ENCODE measurements at places on chromosomes 4 and X.

- DNase-seq = no peak
Measured at GRCh38 chr4:22556495-22556894, 40.6 kb upstream of the ADGRA3 start.

- no peak for DNase-seq
Measured at GRCh38 chr4:177860171-177860570, 417.9 kb upstream of the AGA start.

DNA sequence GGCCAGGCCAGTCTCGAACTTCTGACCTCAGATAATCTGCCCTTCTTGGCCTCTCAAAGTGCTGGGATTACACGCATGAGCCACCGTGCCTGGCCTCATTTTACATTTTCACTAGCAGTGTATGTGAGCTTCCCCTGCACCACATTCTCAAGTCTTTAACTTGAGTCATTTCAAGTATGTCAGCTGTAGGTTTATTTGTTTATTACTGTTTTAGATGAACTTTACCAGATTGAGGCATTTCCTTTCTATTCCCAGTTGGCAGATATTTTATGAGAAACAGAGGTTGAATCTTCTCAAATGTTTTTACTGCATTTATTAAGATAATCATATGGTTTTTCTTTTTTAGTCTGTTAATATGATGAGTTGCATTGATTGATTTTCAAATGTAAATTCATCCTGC is 114.6 kb upstream of the SH3RF1 start:
- DNase-seq = no peak

GRCh38 chr4:11021333-11021732 is 336.8 kb upstream of the CLNK start:
- DNase-seq = no peak

DNA sequence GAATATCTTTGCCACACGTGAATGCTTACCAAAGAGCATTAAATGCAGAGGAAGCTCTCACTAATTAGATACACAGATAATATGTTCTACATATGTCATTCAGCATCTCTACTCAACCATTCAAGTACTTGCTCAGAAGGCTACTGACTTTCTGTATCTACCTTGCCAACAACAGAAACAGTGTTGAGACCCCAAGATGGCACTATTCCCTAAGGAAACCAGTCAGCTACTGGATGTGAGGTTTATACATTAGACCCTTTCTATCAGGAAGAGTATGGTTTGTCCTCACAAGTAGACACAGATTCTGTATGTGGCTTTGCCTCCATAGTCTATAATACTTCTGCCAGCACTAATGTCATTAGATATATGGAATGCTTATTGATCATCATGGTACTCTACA is 443.9 kb upstream of the INTU start:
- DNase-seq = no peak

DNA sequence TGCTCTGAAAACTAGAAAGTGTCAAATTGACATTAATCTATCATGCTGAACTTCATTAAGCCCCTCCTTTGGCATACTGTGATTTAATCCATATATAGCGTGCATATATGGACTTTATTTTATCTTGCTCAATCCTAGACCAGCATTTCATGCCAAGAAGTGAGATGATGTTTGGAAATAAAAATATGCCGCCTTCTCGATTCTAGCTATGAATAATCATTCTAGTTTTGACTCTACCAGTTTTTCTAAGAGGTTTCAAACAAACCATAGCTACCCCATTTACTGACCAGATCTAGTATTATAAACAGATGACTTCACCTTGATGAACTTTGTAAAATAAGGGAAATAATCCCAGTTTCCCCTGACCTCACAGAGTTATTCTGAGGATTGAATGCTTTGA is 95.0 kb downstream of the ARX start:
- no peak for DNase-seq

GRCh38 chr4:41205854-41206460 is 8.4 kb downstream of the APBB2 start:
- no peak for DNase-seq

DNA sequence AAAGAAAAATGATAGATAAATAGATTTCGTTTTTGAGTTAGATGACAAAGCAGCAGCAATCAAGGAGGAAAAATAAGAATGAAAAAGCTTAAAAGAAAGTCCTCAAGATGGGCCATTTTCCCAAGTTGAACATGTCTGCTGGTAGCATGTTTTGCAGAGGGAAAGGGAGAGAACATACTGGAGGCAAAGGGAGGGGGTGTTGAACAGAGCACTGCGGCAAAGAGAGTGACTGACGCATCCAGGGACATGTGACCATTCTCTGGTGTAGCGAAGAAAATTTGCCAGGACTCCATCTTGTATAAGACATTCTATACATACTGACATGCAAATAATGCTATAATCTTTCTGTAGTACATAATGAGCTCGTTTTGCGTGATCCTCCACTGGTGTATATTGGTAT is 1.2 kb downstream of the LINC00632 start:
- no peak for DNase-seq

GRCh38 chr4:16488084-16488483 is 261.8 kb upstream of the TAPT1 start:
- DNase-seq = no peak

GRCh38 chr4:21753084-21753760 is 195.3 kb downstream of the KCNIP4 start:
- DNase-seq = no peak

- DNase-seq = no peak
Measured at GRCh38 chrX:7168371-7168770, 20.4 kb upstream of the PUDP start.

GRCh38 chrX:19361701-19362100 is 18.0 kb downstream of the PDHA1 start:
- no peak for DNase-seq

DNA sequence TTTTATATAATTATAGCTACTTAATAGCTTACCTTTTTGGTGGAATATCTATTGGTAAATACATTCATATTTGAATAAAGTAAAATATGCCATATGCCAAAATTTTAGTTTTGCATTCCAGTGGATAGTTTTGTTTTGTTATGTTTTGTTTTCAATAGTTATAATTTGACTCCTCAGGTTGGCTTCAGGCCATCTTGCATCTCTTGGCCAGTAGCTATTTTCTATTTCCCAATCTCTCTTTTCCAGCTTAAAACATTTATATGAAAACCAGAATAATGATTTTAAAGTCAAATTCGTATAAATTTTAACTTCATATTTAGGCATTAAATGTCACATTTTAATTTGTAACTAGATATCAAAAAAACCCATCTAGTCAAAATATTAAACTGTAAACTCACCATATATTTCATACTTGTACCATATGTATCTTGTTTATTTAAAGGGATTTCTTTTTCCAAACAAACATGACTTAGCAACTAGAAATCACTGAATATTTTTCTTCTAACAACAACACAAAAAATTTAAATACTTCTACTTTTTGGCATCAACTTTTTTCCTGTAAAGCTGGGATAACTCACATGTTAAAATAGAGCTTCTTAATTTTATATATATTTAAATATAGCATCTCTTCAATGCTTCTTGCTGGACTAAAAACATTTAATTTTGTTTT is 1209.6 kb downstream of the PCDH7 start:
- DNase-seq = no peak

GRCh38 chrX:151973060-151973661 is 1.3 kb downstream of the GABRE start:
- DNase-seq = no peak

DNA sequence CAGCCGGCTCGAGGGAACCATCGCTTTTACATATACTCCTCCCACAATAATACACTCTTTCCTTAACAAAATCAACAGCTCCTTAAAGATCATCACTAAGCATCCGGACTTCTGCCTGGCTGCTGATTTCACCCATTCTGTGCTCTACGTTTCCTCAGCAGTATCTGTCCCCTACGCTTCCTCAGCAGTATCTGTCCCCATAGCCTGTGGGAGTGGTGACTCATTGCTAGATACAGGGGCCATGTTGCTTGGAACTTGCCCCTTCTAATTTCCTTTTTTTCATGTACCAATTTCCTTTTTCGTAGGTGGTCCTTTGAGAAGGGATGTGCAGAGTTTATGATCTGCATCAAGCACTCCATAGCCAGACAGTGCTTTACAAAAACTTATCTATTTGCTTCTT is 18.6 kb downstream of the MAP3K15 start:
- DNase-seq = no peak

- no peak for DNase-seq
Measured at GRCh38 chr4:38837334-38837733, 19.3 kb downstream of the TLR6 start.

DNA sequence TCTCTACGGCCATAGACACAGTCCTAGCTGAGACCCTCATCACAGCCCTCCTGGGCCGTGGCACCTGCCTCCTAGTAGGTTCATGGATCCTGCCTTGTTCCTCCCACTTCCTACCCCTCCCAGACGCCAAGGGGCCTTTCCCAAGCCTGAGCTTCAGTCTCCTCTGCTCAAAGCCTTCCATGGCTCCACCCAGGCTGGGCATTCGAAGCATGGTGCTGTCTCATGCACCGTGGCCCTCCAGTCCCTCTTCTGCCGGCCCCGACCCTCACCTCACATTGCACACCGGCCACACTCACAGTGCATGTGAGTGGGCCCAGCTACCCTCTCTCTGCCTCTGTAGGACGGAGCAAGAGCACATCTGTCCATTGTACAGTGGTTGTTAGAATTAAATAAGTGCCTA is 21.7 kb upstream of the KIAA0232 start:
- DNase-seq = no peak

GRCh38 chr4:99430106-99430505 is 5.0 kb downstream of the ADH7 start:
- DNase-seq = no peak

- DNase-seq = no peak
Measured at GRCh38 chr4:150533673-150534072, 48.3 kb upstream of the MAB21L2 start.

DNA sequence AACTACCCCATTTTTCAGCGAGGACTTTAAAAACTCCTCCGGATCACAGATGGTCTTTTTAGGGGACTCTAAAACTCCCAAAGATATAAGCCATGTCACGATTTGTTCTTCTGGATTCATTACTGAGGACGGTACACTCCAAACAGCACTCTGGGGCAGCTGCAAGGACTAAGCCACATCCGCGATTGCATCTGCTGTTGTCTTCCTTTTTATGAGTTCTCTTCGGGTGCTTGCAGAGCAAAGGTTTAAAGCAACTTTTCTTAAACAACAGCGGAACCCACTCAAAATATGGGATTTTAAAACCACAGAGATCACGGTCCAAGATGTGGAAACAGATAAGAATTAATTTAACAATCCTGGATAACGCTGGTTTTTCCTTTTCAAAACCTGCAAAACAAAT is at the start of gene ARHGEF6:
TSS of gene ARHGEF6 (minus strand) at position 170 of the 400 bp plus-strand sequence. CDS start at position 120, 50 bp downstream.
- no peak for DNase-seq

DNA sequence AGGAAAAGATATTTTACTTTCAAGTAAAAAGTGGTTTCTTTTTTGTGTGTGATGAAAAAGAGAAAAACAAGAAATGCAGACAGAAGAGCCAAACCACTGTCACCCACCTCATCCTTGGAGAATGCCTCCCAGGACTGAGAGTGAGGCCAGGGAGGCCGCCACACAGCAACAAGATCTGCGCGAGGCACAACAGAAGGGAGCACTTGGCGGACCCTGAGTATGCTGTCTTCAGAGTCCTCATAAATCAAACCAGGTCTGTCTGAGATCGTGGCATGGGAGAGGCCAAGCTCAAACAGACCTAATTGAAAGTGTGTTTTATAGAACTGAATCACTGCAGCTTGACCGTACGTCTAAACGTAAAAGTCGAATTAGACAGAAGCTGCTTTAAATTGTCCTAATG is 134.3 kb upstream of the VCX2 start:
- no peak for DNase-seq

DNA sequence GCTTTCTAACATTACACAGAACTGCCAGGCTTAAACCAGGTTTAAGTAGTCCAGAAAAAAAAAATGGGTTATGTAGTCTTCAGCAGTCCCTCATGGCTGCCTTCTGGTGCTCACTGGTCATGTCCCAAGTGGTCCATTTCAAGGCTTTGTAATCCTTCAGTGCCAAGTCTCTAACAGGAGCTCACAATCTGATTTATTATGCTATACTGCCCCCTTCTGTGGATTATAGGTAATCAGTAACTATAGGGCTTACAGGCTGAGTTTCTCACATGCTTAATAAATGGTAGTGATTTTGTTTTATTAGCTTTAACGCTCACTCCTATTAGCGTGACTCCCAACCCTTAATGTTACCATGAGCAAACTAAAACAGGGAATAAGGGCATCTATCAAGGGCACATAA is 92.5 kb upstream of the EDA2R start:
- DNase-seq = no peak

DNA sequence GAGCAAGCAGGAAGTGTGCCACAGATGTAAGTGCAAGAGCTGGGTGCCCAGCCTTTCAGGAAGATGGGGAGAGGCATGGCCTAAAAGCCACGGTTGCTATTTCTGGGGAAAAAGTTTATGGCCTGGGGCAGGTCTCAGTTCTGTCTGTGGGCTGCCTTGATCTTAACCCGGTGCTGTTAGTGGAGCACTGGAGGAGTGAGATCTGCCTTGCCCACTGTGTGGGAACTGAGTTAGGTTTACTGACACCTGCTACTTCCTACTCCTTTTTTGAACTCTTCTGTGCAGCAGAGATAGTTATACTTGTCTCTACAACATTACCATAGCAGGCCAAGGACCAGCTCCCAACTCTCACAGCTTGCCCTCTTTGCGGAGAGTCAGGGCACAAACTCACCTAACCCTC is 76.5 kb downstream of the ITM2A start:
- no peak for DNase-seq

DNA sequence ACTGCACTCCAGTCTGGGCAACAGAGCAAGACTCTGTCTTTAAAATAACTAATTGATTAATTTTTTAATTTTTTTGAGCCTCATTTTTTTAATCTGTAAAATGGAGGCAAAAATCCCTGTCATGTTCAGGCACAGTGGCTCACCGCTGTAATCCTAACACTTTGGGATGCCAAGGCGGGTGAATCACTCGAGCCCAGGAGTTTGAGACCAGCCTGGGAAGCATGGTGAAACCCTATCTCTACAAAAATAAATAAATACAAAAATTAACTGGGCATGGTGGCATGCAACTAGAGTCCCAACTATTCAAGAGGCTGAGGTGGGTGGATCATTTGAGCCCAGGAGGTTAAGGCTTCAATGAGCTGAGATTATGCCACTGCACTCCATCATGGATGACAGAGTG is 15.4 kb downstream of the AMTN start:
- no peak for DNase-seq

DNA sequence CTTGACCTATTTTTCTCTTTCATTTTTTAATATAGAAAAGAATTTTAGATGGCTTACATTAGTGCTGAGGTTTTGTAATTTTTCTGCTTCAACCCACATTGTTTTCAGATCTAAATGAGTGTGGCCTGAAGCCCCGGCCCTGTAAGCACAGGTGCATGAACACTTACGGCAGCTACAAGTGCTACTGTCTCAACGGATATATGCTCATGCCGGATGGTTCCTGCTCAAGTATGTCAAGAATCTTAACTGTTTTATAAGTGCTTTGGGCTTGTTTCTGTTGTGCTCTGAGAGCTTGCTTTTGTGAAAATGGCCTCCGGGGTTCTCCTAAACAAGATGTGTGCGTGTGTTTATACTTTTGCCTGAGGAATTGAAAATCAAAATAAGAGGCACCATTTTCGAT is 41.6 kb downstream of the NPNT start:
- no peak for DNase-seq

DNA sequence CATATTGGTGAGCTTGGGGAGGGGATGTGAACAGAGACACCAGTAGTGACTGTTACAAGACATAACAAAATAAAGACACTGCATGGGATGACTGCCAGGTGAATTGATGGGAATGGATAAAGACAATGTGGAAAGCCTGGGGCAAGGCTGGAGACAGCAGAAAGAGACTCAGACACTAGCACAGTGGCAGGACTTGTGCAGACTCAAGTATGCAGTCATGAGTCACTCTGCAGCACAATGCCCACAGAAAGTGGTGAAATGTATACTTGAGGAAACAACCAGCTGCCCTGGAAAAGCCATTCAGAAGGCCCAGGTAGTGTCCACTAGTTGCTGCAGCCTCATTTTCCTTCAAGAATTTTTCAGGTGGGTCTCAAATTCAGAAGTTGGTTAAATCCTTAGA is 452.3 kb downstream of the MID1IP1 start:
- no peak for DNase-seq
